Activated CD4-positive, CD25-positive, alpha-beta regulatory T cell treated with anti-CD3 and anti-CD28 coated beads, Interleukin-2, amount 50 U/mL, for 24 hours (primary cell): ENCODE measurements at places on chromosomes 12 and 14.

DNA sequence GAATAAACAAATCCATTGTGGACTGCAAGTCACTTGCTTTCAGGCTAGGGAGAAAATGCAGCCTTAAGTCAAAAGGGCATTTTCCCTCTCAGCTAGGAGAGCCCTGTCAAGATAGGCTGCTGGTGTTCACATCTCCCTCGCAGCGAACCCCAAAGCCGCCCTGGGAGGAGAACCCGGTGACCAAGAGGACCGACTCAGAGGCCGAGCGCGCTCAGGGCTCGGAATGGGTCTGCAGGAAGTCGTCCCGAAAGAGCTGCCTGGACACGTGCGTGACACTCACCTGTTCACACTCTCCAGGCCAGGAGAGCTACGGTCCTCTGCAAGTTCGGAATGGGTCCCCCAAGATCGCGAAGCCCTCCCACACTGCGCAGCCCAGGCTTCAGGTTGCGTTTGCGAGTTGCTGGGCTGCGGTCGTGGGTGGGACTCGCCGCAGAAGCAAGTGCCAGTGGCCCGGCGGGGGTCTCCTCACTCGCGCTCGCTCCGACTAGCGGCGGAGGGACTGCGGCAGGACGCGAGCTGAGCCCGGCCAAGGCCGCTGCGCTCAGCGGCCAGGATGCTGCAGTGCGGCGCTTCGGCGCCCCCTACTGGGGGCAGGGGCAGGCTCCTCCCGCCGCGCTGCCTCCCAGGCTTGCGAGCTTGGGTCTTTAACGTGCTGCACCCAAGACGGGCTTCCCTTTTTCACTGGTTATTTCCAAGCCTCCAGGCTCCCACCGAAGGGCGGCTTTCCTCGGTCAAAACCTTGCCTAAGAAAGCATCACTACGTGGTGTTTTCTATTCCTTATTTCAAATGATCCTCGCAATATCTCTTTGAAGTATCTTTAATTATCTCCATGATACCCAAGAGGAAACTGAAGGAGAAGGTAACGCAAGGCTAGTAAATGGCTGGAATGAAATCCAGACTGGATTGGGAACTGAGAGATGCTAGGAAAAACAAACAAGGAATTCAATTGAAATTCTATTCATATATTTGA lies at the start of gene RERG:
RERG (minus strand) TSS at position 503 of the 971 bp plus-strand sequence. CDS start 3,928 bp downstream, outside the sequence.
- ATAC-seq: peak; percentile 96

- peak; percentile 71 for ATAC-seq
Measured at GRCh38 chr14:75578102-75578785, at the start of gene FLVCR2. Gene FLVCR2 (plus strand): TSS chr14:75578620. CDS start chr14:75578973, 353 bp downstream.

GRCh38 chr12:132056320-132056719 lies 87.8 kb downstream of the DDX51 start:
- no peak for ATAC-seq

GRCh38 chr14:105034315-105035039 lies 13.6 kb upstream of the CDCA4 start:
- ATAC-seq: no peak

- no peak for ATAC-seq
Measured at GRCh38 chr14:23103581-23103980, 1.2 kb downstream of the CIROP start.

DNA sequence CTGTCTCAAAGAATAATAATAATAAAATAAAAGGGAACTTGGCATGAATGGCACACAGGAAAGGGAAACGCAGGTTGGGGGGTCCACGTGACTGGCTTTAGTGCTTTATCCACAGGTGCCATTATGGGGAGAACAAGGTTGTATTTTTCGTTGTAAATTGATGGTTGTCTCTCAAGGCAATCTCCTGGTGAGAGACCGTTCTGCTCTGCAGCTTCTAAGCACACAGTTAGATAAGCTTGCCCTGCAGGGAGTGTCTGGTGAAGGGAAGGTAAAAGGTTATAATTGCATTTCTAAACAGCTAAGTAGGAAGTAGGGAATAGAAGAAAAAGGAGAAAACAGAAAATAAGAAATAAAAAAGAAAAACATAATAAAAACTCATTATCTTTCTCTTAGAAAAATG lies 69.1 kb upstream of the CPSF6 start:
- ATAC-seq: no peak

GRCh38 chr12:41193311-41193710 lies 5.2 kb downstream of the PDZRN4 start:
- no peak for ATAC-seq

DNA sequence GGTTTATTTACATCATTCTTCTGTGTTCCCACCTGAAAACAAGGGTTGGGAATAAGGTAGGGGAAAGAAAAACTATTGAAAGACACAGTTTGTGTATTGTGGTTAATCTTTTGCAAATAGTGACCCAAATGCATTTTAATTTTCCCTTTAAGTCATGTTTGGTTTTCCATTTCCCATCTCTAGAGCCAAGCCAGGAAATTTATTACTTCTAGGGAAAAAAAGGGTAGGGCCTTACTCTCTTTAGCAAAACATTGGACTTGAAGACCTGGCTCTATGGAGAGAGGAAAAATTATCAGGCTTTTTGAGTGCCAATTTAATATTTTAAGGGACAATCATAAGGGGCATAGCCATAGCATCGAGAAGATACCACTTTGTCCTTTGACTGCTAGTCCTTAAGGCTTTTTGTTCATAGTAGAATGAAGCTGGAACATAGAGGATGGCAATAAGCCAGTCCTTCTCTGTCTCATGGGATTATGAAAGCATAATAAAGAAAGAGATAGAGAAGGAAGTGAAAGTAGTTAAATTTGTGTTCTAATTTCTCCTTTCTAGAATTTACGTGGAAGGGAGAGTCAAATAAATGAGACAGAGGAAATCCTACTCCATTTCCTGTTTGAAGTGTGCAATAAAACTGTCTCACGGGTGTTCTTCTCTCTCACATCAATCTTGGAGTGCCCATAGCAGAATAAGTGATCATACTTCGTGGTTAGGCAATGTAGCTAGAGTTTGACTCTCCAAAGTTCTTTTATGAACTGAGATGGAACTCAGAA lies 50.9 kb upstream of the PPFIA2 start:
- no peak for ATAC-seq

DNA sequence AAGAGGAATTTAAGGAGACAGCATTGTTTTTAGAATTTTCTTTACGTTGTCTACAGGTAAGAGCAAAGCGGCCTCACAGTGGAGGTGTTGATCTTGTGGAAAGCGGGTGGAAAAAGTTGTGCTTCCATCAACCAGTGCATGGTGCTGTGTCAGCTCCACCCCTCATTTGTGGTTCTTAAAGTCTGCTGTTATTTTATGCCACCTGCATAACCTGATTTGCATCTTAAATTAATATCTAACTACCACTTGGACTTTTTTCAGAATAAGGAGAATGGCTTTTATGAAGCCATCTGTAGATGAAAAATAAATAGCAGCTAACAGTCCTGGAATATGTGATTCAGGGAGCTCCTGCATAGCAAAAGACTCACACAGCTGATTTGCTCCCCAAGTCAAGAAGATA lies 135.1 kb downstream of the SNAPC1 start:
- no peak for ATAC-seq

GRCh38 chr12:13170892-13171490 lies 25.5 kb upstream of the EMP1 start:
- ATAC-seq: no peak
